ENCODE measurements at places on chromosomes 6 and 20.
A peak's percentile ranks its signal among the peaks of the same experiment; 100 is the strongest.

DNA sequence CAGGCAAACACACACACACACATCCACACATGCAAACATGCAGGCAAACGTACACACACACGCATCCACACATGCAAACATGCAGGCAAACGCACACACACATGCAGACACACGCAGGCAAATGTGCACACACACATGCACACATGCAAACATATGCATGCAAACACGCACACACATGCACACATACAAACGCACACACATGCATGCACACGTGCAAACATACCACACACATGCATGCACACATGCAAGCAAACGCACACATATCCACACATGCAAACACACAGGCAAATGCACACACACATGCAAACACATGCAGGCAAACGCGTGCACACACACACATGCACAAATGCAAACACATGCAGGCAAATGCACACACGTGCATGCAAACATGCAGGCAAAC lies 46.9 kb upstream of the RIN2 start:
- DNase-seq = no peak

GRCh38 chr6:117985916-117986315 lies 78.9 kb downstream of the SLC35F1 start:
- no peak for DNase-seq

DNA sequence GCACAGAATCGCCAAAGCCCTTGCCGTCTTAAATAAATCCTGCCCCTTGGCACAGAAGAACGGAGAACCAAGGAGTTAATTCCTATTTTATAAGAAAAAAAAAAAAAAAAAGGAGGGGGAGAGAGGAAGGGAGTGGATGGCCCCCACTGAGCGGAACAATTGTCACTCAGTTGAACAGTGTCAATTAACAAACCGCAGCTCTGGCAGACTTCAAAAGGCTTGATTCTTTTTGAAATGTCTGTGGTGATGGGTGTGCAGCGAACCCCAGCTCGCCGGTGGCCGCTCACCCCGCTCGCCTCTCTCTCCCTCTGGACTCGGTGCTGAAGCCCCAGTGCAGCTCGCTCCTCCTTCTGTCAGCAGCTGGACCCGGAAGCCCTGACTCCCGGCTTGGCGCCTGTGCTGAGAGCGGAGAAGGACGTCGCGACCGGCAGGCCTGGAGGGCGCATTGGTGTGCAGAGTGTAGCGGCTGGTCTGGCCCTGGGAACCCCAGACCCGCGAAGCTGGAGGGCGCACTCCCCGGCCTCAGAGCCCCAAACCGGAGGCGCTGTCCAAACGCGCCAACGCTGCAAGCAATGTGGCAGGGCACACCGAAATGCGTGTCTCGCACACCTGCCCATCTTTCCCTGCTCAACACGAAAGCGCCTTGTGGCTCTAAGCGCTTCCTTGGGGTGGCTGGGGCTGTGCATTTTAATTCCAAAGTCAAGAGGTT lies 3.4 kb downstream of the LINC00237 start:
- DNase-seq = no peak

GRCh38 chr20:32476684-32477593 lies 108.2 kb downstream of the NOL4L start:
- DNase-seq = no peak

DNA sequence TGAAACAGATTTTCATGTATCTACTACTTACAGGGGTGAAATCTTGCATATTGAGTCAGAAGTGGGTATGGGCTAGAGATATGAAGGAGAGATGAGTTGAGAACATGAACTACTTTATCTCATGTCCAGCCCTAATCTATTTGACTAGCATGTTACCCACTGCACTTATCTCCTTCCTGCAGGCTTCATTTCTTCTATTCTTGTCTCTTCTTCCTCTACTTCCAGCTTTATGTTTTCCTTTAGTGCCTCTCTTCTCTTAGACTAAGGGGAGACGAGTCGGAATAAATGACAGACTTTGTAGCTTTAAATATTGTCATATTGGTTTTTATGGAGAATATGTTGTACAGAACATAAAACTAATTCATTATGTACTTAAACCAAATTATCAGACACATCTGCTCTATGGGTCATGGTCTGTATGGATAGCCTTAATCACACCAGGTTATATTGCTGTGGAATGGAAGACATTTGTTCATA lies 5.3 kb downstream of the RAB32 start:
- DNase-seq = no peak

DNA sequence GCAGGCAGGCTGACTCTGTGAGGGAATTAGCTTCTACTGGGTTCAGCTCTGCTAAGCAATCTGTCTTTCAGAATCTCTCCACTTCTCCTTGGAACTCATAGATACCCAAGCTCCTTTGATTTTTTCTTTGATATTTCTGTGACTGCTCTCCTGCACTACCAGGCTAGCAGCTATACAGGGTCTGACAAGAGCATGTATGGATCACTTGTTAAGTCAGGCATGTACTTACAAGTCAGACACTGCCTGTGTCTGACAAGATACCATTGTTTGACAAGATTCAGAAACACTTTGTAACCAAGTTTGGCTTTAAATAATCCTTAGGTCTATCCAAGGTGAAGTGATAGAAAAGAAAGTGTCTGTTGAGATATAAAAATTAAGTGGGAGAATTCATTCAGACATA lies 79.5 kb downstream of the SESN1 start:
- DNase-seq = no peak

- DNase-seq = no peak
These were observed 465.3 kb upstream of the SYNCRIP start for GRCh38 chr6:86107985-86108384.

DNA sequence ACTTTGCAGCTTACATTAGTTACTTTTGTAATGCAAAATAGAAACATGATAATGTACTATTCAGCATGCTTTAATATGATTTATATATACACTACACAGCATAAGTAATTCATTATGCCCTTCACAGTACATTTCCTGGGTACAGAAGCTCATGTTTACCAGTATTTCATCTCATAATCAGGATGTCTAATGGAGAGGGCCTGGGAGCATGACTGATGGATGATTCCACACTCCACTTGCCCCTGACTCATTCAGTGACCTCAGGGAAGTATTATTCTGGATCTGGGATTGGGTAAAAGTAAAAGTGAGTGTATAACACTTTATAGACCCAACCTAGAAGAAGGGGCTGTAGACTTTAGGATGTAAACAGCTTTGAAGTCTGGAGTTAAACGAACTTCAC lies 31.4 kb upstream of the BACH2 start:
- DNase-seq = no peak

- DNase-seq = peak; percentile 65
These were observed 365.8 kb upstream of the HSF2 start for GRCh38 chr6:122033564-122034181.

GRCh38 chr6:80618953-80619352 lies 512.5 kb downstream of the BCKDHB start:
- no peak for DNase-seq

DNA sequence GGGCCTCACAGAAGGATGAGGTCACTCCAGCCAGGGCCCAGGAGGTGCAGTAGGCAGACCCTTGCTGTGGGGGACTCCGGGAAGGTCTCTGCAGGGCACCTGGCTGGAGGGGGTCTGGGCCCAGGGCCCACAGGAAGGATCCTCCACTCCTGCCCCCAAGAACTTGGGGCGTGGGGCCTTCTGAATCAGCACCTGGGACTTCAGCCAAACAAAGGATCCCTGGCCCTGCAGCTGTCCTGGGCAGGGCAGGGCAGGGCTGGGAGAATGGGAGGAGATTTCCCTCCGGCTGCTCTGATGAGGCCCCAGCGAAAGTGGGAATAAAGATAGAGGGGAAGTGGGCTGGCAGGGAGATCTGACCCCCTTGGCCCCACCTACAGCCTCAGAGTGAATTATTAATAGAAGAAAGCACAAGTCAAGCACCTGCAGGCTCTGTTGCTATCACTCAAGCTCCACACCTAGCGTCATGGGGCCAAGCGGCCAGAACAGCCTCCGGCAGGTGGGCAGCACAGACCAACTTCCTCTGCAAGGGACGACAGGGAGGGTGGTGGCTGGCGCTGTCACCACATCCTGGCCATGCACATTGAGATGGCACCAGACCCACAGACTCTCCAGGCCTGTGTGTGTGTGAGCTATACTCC lies 61.6 kb upstream of the MRPS10 start:
- no peak for DNase-seq

DNA sequence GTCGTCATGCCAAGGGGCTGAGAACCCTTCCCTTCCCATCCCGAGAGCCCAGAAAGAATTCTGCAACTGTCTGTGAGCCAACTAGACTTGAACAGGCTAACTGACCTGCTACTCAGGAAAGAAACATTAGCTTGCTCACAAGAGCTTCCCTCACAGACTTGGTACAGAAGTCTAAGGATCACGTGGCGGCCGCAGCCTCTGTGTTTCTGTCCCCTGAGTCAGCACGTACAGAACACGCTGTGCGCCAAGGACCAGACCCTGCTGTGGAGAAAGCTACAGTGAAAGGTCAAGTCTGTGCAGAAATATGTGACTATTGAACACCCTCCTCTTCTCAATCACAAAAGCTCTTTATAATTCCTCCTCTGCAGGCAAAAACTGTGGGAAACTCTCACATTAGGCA lies 151.3 kb upstream of the QKI start:
- DNase-seq = no peak

DNA sequence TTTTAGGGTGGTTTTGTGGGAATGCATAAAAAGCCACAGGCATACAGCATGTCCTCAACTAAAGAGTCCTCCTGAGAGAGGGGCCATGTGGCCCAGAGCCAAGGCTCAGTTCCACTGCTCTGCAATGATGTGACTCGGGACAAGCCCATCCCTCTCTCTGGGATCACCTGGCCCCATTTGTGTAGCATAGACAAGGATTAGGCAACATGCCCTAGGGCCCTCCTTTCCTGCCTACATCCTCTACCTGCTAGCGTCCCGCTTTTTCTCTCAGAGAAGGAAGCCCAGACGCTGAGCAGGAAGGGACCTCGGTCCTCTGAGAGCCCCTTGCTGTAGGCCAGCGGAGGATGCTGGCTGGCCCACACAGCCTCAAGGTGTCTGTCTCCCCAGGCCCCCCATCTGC lies 8.8 kb downstream of the TGM2 start:
- DNase-seq = no peak

DNA sequence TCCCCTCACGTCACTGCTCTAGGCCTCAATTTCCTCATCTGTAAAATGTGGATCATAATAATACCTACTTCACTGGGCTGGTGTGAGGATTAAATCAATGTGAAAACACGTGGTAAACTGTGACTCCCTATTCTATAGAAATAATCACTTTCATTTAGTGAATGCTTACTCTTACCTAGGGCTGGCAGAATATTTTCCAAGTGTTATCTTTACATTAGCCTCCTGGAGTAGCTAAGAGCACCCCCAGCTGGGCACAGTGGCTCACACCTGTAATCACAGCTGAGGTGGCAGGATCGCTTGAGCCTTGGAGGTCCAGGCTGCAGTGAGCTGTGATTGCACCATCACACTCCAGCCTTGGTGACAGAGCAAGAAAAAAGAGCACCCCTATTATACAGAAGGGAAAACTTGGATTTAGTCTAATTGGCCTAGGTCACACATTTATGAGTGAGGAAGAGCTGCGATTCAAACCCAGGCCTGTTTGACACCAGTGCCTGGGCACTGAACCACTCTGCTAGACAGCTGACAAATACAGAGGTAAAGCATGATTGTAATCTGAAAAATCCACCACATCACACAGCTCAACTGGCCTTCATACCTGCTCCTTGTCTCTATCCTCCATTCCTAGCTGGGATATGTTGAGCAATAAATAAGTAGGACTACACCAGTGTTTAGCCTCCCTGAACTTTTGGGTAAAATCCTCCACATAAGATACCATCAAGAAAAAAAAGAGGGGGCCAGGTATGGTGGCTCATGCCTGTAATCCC lies 1.4 kb upstream of the SNTA1 start:
- no peak for DNase-seq

GRCh38 chr20:34701405-34702085 lies 2.6 kb upstream of the TP53INP2 start:
- no peak for DNase-seq
